ENCODE measurements at places on chromosomes 12 and 14.

DNA sequence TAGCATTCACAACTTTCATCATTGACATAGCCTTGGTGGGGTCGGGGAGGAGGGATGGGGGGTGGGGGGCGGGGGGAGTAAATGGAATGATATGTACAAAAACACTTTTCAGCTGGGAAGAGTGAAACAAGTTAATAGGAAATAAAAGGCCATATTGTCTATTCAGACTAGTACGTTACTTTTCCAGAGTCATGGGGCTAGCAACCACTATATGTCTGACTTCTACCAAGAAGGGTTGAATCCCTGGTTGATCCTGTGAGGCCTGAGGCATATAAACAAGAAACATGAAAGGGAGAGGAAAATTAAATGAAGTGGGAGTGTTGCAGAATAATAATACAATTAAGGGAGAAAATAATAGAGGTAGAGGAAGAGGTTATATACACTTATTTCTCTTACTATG, 225.5 kb downstream of the ERC1 start:
- no peak for DNase-seq

DNA sequence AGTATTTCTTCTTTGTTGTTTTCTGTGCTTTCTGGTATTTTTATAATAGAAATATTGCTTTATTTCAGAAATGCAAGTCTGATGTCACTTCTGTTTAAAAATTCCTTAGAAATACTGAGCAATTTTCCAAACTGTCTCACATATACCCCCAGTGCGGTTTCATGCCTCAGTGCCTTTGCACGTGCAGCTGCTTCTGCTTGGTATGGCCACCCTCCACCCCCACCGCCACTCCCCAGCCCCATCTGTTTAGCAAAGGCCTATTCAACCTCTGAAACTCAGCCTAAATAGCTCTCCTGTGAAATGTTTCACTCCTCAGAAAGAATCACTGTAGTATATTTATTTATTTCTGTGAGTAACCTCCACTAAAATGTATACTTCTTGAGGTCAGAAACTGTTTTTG, 52.3 kb downstream of the PPM1H start:
- no peak for DNase-seq

DNA sequence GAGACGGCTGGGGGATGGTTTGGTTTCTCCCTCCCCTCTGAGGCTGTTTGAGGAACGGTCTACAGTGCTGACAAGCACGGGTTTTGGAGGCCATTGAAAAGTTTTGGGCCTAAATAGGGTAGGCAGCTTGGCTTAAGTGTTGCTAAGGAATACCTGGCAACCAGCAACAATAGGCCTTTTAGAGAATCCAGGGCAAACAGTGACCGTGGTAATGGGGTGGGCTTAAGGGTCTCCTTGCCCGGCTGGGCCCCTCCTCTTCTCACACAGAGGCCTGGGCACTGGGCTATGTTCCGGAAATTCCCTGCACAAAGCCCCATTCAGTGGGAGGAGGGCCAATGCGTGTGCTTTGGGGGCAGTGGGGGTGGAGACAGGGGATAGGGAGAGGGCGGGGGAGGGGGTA, 55.4 kb downstream of the ASCL1 start:
- no peak for DNase-seq

DNA sequence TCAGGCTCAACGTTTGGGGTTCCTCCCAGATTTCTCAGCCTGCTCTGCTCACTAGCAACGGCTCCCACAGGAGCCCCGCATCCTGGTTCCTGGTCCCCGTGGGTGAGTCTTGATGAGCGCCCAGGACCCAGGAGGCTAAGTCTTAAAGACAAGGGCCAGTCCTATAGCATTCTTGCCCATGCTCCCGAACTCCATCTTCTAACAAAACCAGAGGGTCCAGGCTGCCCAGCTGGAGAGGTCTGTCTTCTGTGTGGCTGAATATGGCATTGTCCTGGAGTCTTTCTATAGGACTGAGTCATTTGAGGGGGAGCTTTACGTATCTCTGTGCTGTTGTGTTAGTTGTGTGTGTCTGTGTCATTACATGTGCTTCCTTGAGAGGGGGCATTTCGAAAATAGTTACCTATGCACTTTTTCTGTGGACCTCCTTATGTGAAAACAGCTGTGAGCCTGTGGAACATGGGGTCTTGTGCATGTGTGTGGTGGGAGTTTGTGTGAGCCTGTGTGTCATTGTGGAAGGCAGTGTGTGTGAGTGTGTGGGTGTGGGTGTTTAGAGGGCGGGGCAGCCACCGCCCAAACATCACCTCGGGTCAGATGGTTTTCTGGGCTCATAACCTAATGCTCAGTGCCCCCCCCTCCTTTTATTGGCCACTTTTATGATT, 9.1 kb upstream of the TBX5 start:
- no peak for DNase-seq

- DNase-seq: no peak
Observed at GRCh38 chr14:24254630-24255392, 8.2 kb downstream of the TGM1 start.

All from SW 1271 (cell line).